ENCODE measurements at places on chromosomes 7 and 10. TPM values are rescaled to one million over a fixed set of nuclear protein-coding genes. Genes with fewer than 3 reads are reported as not detected.
A peak's percentile ranks its signal among the peaks of the same experiment; 100 is the strongest.

NEUROG3 gene
- total RNA-seq = 3.1 TPM

CHN2 gene
- 12.8 TPM for total RNA-seq

SPAG6 gene
- not detected for total RNA-seq

ABCB1 gene
- total RNA-seq = 136 TPM

PAX4 gene
- total RNA-seq = 0.88 TPM

ARHGEF35 gene
- 14.0 TPM for total RNA-seq

DNA sequence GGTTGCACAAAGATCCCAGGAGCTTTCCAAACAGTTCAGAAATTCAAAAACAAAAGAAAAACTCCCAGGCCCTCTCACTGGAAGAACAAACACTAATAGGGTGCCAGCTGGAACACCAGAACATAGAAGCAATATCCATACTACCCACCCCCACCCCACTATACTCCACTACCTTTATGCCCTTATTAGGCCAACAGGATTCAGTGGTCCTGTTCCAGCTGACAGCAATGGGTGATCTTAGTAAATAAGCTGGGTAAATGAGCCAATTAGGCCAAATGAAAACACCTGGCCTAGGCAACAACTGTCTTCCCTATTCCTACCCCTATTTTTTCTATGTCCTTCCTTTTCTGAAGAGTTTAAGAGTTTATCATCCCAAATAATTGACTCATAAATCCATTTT is 11.7 kb downstream of the NOC3L start:
- no peaks in the 10 kb centered on the region for H3K27me3 ChIP-seq
- no peaks in the 10 kb centered on the region for H3K4me1 ChIP-seq
- no peak for DNase-seq
- H3K36me3 ChIP-seq = no peaks in the 10 kb centered on the region
- no peak overlapping the region for H3K4me3 ChIP-seq

- H3K4me3 ChIP-seq = no peak overlapping the region
- H3K27me3 ChIP-seq = no peaks in the 10 kb centered on the region
- peak overlapping the region; percentile 93 for H3K27ac ChIP-seq
- H3K36me3 ChIP-seq = no peaks in the 10 kb centered on the region
- peak; percentile 19 for DNase-seq
These were observed 1.4 kb upstream of the IFRD1 start for GRCh38 chr7:112448891-112449290.

- no peak overlapping the region for H3K27ac ChIP-seq
- H3K36me3 ChIP-seq = no peaks in the 10 kb centered on the region
- H3K4me1 ChIP-seq = no peaks in the 10 kb centered on the region
- no peak overlapping the region for H3K4me3 ChIP-seq
These were observed 550.8 kb downstream of the IPMK start for GRCh38 chr10:57716884-57717283.

- no peaks in the 10 kb centered on the region for H3K4me1 ChIP-seq
- no peaks in the 10 kb centered on the region for H3K36me3 ChIP-seq
- no peak overlapping the region for H3K27ac ChIP-seq
- no peaks in the 10 kb centered on the region for H3K27me3 ChIP-seq
- no peak overlapping the region for H3K4me3 ChIP-seq
- no peak for DNase-seq
These were observed 52.5 kb downstream of the PTPRE start for GRCh38 chr10:127959428-127959827.

DNA sequence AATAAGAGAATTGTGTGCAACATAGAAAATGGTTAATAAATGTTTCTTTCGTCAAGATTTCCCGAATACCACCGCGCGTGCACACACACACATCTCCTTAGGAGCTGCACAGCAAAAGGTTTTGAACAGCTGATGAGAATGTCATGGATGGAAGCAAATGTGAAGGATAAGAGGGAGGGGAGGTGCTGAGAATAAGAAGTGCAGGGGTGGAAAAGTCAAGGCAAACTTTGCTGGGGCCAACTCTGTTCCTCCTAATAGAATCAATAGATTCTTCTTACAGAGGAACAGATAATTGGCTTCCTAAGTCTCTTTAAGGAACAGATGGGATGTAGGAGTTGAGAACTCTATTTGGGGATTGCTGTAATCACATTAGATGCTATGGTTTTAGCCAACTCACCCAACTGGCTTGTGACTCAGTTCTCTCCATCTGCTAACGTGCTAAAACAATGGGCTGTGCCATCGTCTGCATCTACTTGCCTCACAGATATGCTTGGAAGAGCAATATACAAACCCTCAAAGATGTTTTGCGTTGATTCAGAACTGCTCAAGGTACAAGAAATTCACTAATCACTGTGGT is 408.2 kb upstream of the CELF2 start:
- no peaks in the 10 kb centered on the region for H3K4me1 ChIP-seq
- H3K4me3 ChIP-seq = no peak overlapping the region
- H3K27me3 ChIP-seq = no peaks in the 10 kb centered on the region
- no peak overlapping the region for H3K27ac ChIP-seq
- no peak for DNase-seq

- no peaks in the 10 kb centered on the region for H3K36me3 ChIP-seq
- H3K27me3 ChIP-seq = peaks cover 1% of the 10 kb centered on the region
- no peak overlapping the region for H3K27ac ChIP-seq
- no peaks in the 10 kb centered on the region for H3K4me1 ChIP-seq
These were observed 7.1 kb upstream of the ADGRA1 start for GRCh38 chr10:133080683-133081040.

DNA sequence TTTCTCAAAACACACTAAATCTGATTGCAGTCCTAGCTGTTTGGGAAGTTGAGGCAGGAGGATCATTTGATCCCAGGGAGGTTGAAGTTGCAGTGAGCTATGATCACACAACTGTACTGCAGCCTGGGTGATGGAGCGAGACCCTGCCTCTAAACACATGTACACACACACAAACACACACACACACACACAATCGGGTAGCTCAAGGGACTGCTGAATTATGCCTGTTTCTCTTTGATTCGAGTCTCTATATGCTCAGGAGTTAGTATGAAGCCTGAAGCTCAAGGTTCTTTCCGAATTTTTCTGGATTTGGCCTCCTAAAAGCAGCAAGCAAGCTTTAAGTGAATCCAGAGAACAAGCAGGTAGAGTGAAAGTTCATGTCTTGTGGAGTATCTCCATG is 22.5 kb downstream of the PRTFDC1 start:
- no peak overlapping the region for H3K27ac ChIP-seq
- H3K36me3 ChIP-seq = no peaks in the 10 kb centered on the region
- no peak overlapping the region for H3K4me3 ChIP-seq
- DNase-seq = no peak
- H3K4me1 ChIP-seq = no peaks in the 10 kb centered on the region

DNA sequence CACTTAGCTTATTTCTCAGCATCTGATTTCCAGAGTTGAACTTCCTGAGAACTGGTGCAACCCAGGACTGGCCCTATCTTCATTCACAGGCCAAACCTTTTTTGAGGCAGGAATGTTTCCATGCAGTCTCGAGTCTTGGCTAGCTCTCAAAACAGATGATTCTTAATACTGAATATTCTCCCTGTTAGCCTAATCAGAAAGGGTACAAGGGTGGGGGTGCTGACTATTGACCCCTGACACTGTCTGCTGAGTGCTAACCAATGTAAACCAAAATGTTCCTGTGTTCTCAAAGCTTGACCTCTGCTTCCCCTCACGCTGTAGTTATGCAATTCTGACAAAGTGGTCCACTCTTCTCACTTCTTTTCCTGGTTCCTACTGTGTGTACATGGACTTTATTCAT is 25.3 kb downstream of the VWDE start:
- H3K4me3 ChIP-seq = no peak overlapping the region
- DNase-seq = no peak
- H3K4me1 ChIP-seq = no peaks in the 10 kb centered on the region
- no peak overlapping the region for H3K27ac ChIP-seq

- peaks cover 6% of the 10 kb centered on the region for H3K4me1 ChIP-seq
- H3K27ac ChIP-seq = no peak overlapping the region
- H3K27me3 ChIP-seq = no peaks in the 10 kb centered on the region
- no peaks in the 10 kb centered on the region for H3K36me3 ChIP-seq
- DNase-seq = no peak
These were observed 80.6 kb downstream of the ETV1 start for GRCh38 chr7:13908667-13909397.

GRCh38 chr7:12715372-12716133 is 28.1 kb downstream of the ARL4A start:
- H3K4me1 ChIP-seq = peaks cover 13% of the 10 kb centered on the region
- no peaks in the 10 kb centered on the region for H3K27me3 ChIP-seq
- peak; percentile 80 for DNase-seq
- H3K27ac ChIP-seq = peak overlapping the region; percentile 87

DNA sequence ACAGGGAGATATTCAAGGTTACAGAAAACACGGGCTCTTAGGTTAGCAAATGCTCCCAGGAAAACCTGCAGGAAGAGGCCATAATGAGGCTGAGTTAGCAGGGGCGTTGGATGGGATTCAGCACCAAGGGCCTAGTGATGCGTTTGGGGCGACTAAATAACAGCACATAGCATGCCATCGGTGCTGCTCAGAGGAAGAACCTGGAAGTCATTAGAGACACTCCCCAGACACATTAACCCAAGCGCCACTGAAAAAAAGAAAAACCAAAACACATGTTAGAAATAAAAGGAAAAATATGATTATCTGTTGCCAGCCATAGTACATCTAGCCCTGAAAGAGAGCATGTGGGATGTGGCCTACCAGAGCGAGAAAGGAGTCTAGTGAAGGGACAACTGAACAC is 28.8 kb upstream of the OPALIN start:
- H3K4me3 ChIP-seq = no peak overlapping the region
- H3K4me1 ChIP-seq = no peaks in the 10 kb centered on the region
- H3K36me3 ChIP-seq = no peaks in the 10 kb centered on the region
- no peak for DNase-seq
- H3K27ac ChIP-seq = no peak overlapping the region
- H3K27me3 ChIP-seq = no peaks in the 10 kb centered on the region

GRCh38 chr7:12637819-12638592 is 49.4 kb upstream of the ARL4A start:
- H3K4me3 ChIP-seq = no peak overlapping the region
- DNase-seq = no peak
- H3K27me3 ChIP-seq = no peaks in the 10 kb centered on the region
- H3K27ac ChIP-seq = no peak overlapping the region

GRCh38 chr10:132862485-132863420 is 76.8 kb upstream of the NKX6-2 start:
- no peak overlapping the region for H3K4me3 ChIP-seq
- no peaks in the 10 kb centered on the region for H3K27me3 ChIP-seq
- no peak for DNase-seq
- H3K27ac ChIP-seq = no peak overlapping the region
- H3K36me3 ChIP-seq = no peaks in the 10 kb centered on the region

GRCh38 chr10:38050212-38050611 is 39.7 kb downstream of the ZNF33A start:
- no peaks in the 10 kb centered on the region for H3K27me3 ChIP-seq
- H3K4me3 ChIP-seq = no peak overlapping the region
- H3K27ac ChIP-seq = no peak overlapping the region
- peaks cover 10% of the 10 kb centered on the region for H3K36me3 ChIP-seq
- no peaks in the 10 kb centered on the region for H3K4me1 ChIP-seq

GRCh38 chr7:26683277-26683676 is 181.1 kb downstream of the SKAP2 start:
- H3K27me3 ChIP-seq = no peaks in the 10 kb centered on the region
- H3K27ac ChIP-seq = no peak overlapping the region
- H3K4me3 ChIP-seq = no peak overlapping the region
- no peaks in the 10 kb centered on the region for H3K4me1 ChIP-seq
- DNase-seq = no peak
- no peaks in the 10 kb centered on the region for H3K36me3 ChIP-seq

DNA sequence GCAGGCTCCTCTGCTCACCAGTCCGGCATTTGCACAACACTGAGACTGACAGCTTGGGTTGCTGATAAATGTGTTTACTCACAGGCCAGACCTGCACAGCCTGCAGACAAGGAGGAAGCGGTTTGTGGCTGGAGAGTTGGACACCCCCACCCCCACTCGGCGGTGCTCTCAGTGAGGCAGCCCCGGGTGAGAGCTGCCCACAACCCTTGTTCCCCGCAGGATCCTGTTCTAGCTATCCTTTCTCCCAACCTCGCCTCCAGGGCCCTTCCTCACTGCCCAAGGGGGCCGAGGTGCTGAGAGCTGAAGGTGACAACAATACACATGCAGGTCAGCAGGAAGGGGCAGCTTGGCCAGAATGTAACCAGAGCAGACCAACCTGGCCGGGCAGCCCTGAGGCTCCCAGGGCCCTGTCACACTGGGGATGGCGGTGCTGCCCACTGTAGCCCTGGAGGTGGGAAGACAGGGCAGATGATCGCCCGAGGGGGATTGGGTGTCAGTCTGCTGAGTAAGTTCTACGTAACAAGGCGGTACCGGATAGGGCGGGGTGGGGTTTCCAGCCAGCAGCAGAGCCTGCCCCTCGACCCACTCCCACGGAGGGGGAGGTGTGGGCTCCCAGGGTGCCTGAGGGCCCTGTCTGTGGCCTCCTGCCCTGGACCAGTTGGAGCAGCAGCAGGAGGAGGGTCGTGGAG is 2.1 kb upstream of the ADAM8 start:
- peaks cover 4% of the 10 kb centered on the region for H3K4me1 ChIP-seq
- peak overlapping the region; percentile 41 for H3K27ac ChIP-seq
- no peak overlapping the region for H3K4me3 ChIP-seq
- DNase-seq = peak; percentile 57
- H3K36me3 ChIP-seq = no peaks in the 10 kb centered on the region
- peaks cover 16% of the 10 kb centered on the region for H3K27me3 ChIP-seq
